ENCODE measurements at places on chromosomes 6 and 20.

DNA sequence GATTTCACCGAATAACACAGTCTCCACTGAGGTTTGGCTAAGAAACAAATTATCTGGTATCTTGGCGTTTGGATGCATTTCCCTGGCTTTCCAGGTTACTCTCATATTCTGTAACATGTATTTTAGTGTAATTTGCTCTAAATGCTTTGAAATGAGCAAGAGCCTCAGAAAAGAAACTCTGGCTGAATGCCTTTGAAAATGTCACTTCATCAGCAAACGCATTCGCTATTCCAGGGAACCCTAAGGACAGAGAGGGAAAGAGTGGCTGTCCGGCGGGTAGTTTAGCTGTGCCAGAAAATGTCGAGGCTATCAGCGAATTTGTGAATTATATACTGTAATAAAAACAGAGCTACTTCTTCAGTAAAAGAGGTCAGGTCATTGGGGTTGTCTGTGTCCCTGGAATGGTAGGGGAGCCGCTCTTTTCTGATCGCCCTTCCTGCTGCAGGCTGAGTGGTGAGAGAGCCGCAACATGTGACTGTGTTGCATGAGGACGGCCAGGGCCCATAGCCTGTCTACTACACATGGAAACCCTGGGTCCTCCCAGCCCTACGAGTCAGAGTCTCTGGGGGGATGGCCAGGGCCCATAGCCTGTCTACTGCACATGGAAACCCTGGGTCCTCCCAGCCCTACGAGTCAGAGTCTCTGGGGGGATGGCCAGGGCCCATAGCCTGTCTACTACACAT, 57.3 kb downstream of the SMOC2 start:
- no peaks in the 10 kb centered on the region for H3K36me3 ChIP-seq
- H3K27me3 ChIP-seq, result no peaks in the 10 kb centered on the region
- no peaks in the 10 kb centered on the region for H3K4me1 ChIP-seq
- DNase-seq, result no peak
- H3K4me3 ChIP-seq, result no peak overlapping the region
- no peak overlapping the region for H3K27ac ChIP-seq

DNA sequence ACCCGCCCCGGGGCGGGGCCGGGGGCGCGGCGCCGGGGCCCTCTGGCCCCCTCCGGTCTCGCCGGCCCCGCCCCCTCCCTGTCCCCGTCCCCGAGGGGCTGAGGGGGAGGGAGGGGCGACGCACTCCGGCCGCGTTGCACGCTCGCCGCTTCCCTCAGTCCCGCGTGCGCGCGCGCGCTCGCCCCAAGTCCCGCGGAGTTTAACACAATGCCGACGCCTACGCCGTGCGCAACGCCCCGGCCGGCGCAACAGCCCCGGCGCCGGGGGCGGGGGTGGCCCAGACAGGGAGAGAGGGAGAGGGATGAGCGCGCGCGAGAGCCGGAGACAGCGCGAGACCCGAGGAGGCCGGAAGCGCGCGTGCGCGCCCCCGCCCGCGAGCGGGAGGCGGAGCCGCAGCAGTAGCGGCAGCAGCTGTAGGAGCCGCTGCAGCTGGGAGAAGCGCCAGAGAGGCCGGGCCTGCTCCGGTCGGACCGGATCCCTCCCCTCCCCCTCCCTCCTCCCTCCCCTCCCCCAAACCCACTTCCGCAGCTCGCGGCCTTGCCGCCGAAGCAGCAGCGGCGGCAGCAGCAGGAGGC, 996 bp downstream of the ZBTB2 start:
- DNase-seq, result peak; percentile 93
- peak overlapping the region; percentile 98 for H3K4me3 ChIP-seq
- H3K4me1 ChIP-seq, result peaks cover 25% of the 10 kb centered on the region
- H3K27me3 ChIP-seq, result no peaks in the 10 kb centered on the region
- no peaks in the 10 kb centered on the region for H3K36me3 ChIP-seq

DNA sequence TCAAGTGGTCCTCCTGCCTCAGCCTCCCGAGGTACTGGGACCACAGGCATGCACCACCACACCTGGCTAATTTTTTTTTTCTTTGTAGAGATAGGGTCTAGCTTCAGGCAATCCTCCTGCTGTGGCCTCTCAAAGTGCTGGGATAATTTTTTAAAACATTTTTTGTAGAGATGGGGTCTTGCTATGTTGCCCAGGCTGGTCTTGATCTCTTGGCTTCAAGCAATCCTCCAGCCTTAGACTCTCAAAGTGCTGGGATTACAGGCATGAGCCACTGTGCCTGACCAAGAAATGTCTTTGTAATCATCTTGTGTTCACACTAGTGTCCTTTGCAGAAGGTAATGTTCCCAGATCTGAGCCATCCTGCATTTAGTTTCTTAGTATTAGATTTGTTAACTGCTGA, 61.6 kb downstream of the RIPOR2 start:
- no peaks in the 10 kb centered on the region for H3K36me3 ChIP-seq
- H3K27ac ChIP-seq, result no peak overlapping the region
- no peaks in the 10 kb centered on the region for H3K27me3 ChIP-seq
- H3K4me1 ChIP-seq, result no peaks in the 10 kb centered on the region
- no peak for DNase-seq

GRCh38 chr6:84103029-84103428, 69.5 kb downstream of the MRAP2 start:
- no peaks in the 10 kb centered on the region for H3K36me3 ChIP-seq
- no peaks in the 10 kb centered on the region for H3K4me1 ChIP-seq
- no peak for DNase-seq
- H3K27me3 ChIP-seq, result no peaks in the 10 kb centered on the region
- H3K4me3 ChIP-seq, result no peak overlapping the region

DNA sequence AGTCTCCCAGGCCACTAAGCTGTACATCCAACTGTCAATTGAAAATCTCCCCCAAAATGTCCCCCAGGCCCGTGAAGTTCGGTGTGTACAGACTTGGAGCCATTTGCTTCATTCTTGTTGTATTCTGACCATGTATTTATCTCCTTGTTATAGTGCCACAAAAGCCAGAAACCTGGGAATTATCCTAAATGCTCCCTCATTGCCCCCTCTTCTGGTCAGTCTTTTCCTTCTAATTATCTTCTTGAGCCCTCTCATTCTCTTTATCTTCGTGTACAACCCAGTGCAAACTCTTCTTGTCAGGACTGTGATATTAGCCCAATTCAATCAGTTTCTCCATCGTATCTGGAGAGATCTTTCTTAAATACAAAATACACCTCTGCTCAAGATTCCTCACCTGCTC, 64.7 kb downstream of the RFX6 start:
- no peaks in the 10 kb centered on the region for H3K4me1 ChIP-seq
- H3K27me3 ChIP-seq, result no peaks in the 10 kb centered on the region
- no peak for DNase-seq

- peaks cover 30% of the 10 kb centered on the region for H3K4me1 ChIP-seq
- H3K27ac ChIP-seq, result no peak overlapping the region
- H3K4me3 ChIP-seq, result no peak overlapping the region
- no peak for DNase-seq
- no peaks in the 10 kb centered on the region for H3K36me3 ChIP-seq
These were observed 14.7 kb downstream of the FILIP1 start for GRCh38 chr6:75478929-75479328.

DNA sequence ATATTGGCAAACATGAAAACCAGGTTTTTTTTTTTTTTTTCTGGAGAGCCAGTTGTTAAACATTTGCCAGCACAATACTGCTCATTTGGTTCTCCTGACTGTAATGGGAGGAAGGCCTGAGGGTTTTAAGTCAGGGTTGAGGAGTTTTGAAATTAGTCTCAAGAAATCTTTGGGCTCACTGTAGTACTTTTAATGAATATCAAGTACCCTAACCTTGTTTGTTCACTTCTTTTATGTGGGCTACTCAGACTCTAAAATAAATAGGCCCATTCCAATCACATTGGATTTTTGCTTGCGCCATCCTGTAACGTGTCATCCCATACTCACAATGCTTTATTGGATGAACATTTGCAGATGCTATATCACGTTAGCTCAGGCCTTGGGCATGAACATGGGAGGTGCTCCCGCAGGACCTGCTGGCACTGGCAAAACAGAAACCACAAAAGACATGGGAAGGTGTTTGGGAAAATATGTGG, 146.9 kb downstream of the DNAH8 start:
- H3K27me3 ChIP-seq, result no peaks in the 10 kb centered on the region
- H3K36me3 ChIP-seq, result no peaks in the 10 kb centered on the region
- no peak for DNase-seq
- H3K27ac ChIP-seq, result no peak overlapping the region
- no peaks in the 10 kb centered on the region for H3K4me1 ChIP-seq

DNA sequence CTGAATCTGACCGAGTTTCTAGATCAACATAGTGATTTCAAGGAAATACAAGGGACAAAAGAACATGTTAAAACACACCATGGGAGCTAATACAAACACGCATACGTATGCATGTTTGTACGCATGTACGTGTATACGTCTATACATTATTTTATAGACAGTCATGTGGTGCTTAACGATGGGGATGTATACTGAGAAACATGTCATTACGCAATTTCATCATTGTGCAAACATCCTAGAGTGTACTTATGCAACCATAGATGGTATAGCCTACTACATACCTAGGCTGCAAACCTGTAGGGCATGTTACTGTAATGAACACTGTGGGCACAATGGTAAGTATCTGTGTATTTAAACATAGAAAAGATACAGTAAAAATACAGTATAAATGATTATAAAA, 25.0 kb upstream of the NELFCD start:
- no peaks in the 10 kb centered on the region for H3K4me1 ChIP-seq
- no peak for DNase-seq
- H3K36me3 ChIP-seq, result no peaks in the 10 kb centered on the region
- no peak overlapping the region for H3K4me3 ChIP-seq
- H3K27ac ChIP-seq, result no peak overlapping the region

DNA sequence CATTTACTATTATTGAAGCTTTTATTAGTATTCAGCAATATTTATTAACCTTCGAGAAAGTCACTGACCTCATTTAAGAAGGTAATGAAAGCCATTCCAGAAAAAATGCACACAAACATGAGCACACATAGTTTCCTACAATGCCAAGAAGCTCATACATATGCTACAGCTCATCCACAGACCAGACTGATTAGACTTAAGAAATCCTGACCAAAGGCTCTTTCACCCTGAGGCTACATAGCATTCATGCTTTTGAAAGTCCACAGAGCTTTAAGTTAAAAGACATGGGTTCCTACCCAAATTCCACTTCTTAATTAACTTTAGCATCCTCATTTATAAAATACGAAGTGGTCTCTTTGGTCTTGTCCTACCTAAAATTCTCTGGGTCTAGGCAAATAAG, 430.4 kb downstream of the TBC1D32 start:
- no peak for DNase-seq
- H3K36me3 ChIP-seq, result no peaks in the 10 kb centered on the region
- no peaks in the 10 kb centered on the region for H3K27me3 ChIP-seq

DNA sequence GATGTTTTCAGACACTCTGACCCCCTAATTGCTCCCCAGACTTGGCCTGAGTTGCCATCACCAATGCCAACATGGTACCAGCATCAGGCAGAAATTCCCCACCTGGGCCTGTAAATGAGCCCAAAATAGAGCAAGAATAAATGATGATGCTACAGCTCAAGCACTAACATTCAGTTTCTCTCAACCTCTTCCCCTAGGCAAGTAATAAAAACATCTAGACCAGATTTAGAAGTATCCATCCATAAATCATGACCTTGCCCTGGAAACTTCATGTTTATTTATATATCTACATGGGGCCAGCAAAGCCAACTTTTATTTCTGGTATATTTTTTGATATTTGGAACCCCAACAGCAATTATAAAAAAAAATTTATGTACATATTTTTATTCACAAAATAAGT, 221.4 kb upstream of the PLN start:
- H3K36me3 ChIP-seq, result no peaks in the 10 kb centered on the region
- DNase-seq, result no peak
- H3K27me3 ChIP-seq, result no peaks in the 10 kb centered on the region
- no peak overlapping the region for H3K4me3 ChIP-seq

DNA sequence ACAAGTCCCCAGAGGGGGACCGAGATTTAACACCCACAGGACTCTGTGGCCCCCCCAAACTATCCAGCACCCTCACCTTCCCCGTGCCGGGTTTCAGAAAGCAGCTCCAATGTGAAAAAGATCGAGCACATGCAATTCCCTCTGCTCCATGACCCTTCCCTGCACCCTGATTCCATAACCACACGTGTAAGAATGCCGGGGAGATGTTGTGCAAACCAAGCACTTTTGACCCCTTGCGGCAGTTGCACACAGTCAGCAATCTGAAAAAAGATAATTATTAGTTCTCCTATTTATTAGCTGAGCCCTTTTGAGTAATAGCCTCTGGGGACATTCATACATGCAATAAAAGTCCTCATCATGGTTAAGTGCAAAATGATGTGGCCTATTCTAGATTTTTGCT, 13.0 kb downstream of the FOXQ1 start:
- H3K4me3 ChIP-seq, result no peak overlapping the region
- DNase-seq, result no peak
- no peaks in the 10 kb centered on the region for H3K4me1 ChIP-seq

DNA sequence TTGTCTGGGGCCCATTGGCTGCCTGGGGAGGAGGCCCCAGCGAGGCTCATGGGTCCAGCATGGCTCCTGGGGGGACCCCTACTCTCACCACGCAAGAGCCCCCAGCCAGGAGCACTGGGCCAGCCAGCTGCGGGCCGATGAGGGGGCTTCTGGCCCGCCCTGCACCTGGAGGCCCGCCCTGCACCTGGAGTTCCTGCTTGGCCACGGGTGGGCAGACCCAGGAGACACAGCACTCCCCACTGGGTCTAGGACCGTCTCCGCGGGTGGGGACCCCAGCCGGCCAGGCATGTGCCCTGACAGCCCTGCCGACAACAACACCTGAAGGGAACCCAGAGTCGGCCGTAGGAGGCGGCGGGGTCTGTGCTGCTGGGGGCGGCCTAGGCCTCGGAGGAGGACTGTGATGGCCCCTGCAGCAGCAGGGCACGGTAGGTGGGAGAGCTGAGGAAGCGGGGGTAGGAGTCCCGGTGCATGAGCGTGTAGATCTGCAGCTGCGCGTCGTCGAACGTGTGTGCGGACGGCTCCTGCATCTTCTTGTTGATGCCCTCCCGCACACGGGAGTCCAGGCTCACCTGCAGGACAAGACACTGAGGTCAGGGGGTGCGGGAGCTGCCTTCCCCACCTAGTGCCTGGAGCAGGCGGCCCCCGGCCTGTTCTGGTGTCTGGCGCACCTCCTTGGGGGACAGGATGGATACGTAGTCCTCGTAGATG, 5.7 kb downstream of the RGS19 start:
- no peaks in the 10 kb centered on the region for H3K27me3 ChIP-seq
- no peak overlapping the region for H3K4me3 ChIP-seq
- peaks cover 34% of the 10 kb centered on the region for H3K36me3 ChIP-seq
- DNase-seq, result no peak
- H3K27ac ChIP-seq, result no peak overlapping the region
- H3K4me1 ChIP-seq, result peaks cover 4% of the 10 kb centered on the region

GRCh38 chr20:46559685-46560440, 9.4 kb upstream of the OCSTAMP start:
- DNase-seq, result no peak
- no peaks in the 10 kb centered on the region for H3K27me3 ChIP-seq
- H3K4me1 ChIP-seq, result no peaks in the 10 kb centered on the region
- no peaks in the 10 kb centered on the region for H3K36me3 ChIP-seq
- H3K27ac ChIP-seq, result no peak overlapping the region

Measured in ascending aorta (tissue), 2 donors.